Upper lobe of right lung (tissue), 1 donor: ENCODE measurements at places on chromosomes 7 and 10.

- no peak for DNase-seq
Observed at GRCh38 chr10:74032900-74033655, 35.2 kb downstream of the VCL start.

DNA sequence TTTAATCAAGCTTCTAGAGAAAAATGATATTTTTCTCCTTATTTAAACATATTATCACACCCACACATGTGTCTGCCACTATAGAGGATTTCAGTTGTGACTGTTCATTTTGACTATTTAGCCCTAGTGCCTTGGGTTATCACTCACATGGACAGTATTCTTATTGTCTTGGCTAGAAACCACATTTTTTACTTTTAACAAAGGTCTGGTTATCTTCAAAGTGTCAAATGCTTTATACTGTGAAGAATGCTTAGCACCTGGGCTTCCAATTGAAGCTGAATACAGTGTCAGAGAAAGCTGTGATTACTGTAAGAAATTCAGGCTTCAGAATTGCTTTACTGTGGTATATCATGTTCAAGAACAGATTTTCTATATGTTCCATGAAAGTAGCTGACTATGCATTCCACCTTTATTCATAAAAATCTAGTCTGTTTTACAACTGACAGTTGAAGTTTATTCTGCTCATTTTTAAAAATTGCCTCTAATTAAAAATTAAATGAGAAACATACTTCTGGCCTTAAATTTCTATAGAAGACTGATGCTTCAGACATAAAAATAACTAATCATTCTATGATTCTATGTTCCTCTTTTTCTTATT lies 278.6 kb downstream of the SEMA3D start:
- DNase-seq: no peak

- DNase-seq: no peak
Observed at GRCh38 chr10:49287689-49288340, 11.2 kb upstream of the C10orf71 start.

- no peak for DNase-seq
Observed at GRCh38 chr7:21338728-21339164, 89.1 kb upstream of the SP4 start.

GRCh38 chr7:107918948-107919347 lies 28.0 kb downstream of the DLD start:
- no peak for DNase-seq

DNA sequence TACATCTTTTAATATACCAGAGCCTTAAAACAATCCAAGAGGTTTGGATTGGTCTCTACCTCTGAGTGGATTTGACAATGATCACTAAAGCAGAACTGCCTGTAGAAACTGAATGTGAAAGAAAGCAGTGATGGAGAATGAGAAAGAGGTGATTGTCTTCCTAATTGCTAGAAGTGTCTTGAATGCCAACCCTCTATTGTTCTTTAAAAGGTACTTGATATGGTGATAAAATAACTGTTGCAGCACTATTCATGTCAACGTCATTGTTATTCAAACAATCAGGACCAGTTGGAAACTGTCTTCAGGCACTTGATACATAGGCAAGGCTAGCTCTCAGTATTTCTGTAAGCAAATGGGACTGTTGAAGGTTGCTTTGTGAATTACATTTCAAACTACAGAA lies 47.9 kb upstream of the ITPRID1 start:
- DNase-seq: no peak

DNA sequence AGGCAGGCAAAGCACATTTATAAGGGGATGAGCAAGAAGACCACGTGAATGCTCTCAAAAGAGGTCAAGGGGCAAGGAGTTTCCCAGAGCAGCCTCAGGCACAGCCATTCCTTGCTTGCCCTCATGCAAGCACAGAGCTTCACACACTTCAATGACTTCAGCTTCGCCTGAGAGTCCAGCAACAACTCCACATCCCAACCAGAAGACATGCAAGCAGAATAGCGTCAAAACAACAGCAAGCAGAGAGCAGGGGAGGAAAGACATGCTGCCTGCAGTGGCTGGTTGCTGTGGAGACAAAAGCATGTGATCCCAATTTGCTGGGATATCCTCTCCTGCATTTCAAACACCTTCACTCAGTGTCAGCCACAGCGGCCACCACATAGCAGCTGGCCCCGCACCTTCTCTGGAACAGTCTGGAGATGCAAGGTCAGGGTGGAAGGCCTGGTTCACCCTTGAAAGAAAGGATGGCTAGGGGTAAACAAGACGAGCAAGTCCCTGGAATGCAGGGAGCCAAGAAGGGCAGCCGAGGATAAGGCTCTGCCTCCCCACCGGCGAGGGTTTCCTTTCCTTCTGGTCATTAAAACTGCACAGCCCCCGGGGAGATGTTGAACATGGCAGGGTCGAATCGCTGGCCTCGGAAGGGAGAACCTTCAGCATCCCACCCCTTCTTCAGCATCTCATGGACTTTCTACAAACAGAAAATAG lies 60.2 kb upstream of the CAMK2B start:
- DNase-seq: no peak

GRCh38 chr7:69412331-69413146 lies 185.7 kb upstream of the AUTS2 start:
- no peak for DNase-seq

- DNase-seq: no peak
Observed at GRCh38 chr10:93440591-93441091, 41.5 kb downstream of the MYOF start.

DNA sequence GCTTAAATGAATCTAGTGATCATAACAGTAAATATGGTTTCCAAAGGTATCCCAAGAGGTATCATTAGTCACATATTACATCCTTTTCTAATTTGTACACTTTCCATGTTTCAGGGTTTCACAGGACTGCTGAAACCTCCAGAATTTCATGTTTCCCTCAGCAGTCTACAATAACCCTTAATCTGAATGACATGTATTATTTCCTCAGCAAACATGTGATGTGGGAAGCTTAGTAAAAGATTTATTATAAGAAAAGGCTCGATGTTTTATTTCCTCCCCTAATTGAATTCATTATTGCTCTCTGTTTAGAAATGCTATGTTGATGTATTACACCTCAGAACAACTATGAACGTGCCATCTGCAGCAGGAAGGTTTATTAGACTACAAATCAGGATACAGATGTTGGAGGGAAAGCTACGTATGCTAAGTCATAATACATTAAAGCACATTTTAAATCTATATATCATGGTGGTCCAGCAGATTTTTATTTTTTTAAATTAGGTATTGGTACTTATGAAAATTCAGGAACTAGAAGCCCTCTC lies 52.5 kb upstream of the SKAP2 start:
- DNase-seq: no peak

- no peak for DNase-seq
Observed at GRCh38 chr10:101974091-101974971, 81.6 kb downstream of the ARMH3 start.

GRCh38 chr10:123726836-123727235 lies 60.7 kb downstream of the GPR26 start:
- DNase-seq: no peak

- no peak for DNase-seq
Observed at GRCh38 chr10:117946525-117947070, 100.1 kb downstream of the RAB11FIP2 start.

DNA sequence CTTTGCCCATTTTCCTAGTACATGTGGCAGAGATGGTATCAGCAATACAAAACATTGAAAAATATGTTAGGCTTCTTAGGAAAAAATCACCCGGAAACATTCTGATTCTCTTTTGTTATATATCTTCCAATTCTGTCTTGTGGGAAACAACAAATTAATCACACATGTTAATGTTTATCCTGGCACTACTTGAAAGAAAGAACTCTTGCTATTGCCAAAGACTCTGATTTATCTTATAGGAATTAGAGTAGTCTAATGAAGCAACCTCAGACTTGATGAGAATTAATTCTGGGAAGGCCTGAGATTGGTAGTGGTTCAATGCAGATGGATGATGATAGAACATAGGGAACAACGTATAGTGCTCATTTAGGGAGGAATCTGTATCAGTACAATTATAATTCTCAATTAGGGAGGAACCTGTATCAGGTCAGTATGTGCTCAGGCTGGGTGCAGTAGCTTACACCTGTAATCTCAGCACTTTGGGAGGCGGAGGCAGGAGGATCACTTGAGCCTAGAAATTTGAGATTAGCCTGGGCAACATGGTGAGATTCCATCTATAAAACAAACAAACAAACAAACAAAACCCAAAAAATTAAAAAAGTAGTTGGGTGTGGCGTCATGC lies 50.7 kb downstream of the TAS2R16 start:
- no peak for DNase-seq

- DNase-seq: no peak
Observed at GRCh38 chr7:138745189-138745588, 44.0 kb upstream of the SVOPL start.

DNA sequence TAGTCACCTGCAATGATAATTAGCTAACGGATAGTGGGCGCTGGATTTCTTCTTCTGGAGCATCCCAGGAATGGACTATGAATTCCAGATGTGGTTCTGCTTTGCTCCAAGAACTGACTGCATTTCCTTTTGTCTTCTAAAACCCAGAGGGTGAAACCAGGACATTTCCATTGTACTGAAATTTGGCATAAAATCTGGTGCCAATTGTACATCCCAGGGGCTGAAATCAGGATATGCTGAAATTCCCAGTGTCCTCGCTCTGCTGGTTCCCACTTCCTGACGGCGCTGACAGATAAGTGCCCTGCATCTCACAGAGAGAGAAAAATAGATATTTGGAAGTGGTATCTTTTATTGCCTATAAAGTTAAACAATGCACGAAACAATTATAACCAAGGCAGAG lies 31.9 kb downstream of the RBM20 start:
- no peak for DNase-seq

GRCh38 chr10:1651270-1651966 lies 85.9 kb downstream of the ADARB2 start:
- peak; percentile 43 for DNase-seq

- DNase-seq: no peak
Observed at GRCh38 chr10:96260014-96260413, 11.4 kb downstream of the BLNK start.

GRCh38 chr10:116271593-116272439 lies 1.2 kb downstream of the GFRA1 start:
- DNase-seq: no peak

GRCh38 chr10:88117869-88118632 lies 254.6 kb downstream of the PTEN start:
- DNase-seq: no peak

- no peak for DNase-seq
Observed at GRCh38 chr10:80437227-80437626, 16.9 kb upstream of the TSPAN14 start.

DNA sequence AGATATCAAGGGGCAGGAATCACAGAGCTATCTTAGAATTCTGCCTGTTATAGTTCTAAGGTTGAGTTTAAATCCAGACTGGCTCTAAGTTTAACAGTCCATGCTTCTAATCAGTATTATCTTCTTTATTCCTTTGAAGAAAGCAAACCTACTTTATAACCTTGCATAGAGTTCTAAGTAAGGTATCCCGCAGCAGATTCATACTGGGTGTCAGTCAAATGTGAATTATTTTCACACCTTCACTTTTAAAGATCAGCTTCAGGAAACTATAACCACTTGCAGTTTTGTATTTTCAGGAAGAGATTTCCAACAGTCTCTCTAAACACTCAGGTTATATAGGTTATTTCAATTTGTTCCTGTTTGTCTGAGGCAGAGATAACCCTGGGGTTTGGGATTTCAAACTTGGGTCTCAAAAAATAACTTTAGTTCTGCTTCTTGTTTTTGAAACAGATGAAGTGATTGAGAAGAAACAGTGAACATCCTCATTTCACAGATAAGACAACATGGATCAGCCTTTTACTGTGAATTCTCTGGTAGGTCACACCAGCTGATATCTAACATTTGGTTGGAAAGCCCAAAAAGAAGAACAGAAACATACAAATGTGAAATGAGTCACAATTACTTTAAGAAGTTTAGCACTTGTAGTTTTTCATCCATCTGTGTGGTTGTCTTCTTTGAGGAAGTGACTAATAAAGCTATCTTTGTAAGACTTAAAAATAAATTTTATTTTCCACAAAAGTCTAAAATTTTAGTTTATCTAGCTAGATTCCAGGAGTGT lies 21.4 kb downstream of the STAMBPL1 start:
- no peak for DNase-seq

DNA sequence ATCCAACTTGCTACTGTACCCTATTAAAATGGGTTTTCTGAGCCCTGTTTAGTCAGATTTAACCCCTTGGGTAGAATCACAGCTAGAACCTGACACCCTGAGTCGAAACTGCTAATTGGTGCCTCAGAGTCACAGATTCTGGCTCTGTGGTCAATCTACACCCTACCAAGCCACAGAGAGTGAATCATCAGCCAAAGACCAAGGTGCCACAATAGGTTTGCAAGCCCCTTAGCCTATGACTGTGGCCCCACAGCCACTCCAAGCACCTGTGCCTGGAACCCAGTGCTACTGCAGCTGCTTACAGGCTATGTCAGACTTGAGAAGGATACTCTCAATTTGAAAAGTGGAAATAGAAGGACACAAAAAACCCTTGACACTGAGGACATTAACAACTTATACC lies 202.8 kb upstream of the KCND2 start:
- no peak for DNase-seq

DNA sequence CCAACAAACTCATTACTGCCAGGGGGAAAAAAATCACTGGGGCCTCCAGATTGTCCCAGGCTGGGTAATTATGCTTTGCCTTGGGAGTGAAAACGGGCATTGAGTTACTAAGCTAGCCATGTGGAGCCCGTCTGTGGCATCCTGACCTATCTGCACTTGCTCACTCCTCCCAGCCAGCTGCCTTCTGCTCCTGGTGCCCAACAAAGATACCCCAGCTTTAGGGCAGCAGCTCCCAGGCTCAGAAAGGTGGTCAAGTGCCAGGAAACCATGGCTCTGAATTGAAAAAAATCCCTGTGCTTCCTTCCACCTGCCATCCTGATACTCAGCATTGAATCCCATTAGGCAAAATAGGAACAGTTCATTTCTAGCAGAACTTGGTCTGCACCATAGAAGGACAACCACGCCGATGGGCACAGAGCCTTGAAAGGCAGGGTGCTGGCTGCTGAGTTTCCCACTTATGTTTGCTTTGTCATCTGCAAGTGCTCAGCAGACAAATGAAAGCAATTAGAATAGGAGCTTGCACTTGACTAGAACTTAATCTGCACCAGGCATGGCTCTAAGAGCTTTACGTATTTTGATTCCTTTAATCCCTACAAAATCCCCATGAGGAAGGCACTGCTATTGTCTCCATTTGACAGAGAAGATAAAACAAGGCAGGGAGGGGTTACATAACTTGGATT lies 42.8 kb downstream of the HSPA12A start:
- peak; percentile 19 for DNase-seq

- no peak for DNase-seq
Observed at GRCh38 chr10:34213805-34214197, 601.3 kb downstream of the PARD3 start.
